ENCODE measurements at places on chromosomes 12 and 14.

DNA sequence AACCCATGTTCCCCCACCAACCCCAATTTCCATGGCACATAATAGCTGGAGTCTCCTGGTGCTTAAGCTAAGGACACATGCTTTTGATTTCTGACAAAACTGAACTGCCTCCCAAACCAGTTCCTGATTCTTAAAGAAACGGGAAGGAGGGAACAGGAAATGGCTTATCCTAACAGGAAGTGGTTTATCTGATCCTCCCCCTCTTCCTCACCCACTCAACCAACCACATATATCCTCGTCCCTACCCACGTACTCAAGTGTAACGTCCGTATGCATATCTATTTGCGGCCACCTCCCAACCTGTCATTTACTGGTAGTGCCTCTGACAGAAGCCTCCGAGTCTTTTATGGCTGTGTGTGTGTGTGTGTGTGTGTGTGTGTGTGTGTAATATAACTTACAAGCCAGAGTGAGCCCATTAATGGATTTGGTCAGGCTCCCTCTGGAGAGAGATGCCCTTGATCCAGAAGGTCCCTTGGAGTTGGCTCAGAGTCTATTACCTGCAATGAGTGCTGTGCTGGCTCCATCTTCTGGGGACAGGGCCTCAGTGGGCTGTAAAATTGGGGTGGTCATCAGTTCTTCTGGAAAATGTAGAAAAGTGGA, 7.7 kb downstream of the DAZAP2 start:
- DNase-seq = no peak

DNA sequence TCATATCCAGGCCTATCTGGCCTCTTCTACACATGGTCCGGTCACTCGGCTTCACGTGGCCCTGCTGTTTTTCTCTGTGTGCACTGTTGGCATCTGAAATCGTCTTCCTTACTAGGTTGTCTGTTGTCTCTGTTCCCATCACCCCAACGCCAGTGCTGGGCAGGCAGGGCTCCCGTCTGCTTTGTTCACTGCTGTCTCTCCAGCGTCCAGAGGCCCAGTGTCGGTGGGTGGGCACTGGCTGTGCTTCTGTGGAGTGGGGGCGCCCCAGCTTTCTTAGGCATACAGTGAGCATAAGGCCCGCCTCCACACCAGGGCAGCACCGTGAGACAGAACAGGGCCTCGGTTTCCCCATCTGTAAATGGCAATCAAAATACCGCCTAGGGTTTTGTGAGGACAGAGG, 153.1 kb downstream of the BCL11B start:
- no peak for DNase-seq

DNA sequence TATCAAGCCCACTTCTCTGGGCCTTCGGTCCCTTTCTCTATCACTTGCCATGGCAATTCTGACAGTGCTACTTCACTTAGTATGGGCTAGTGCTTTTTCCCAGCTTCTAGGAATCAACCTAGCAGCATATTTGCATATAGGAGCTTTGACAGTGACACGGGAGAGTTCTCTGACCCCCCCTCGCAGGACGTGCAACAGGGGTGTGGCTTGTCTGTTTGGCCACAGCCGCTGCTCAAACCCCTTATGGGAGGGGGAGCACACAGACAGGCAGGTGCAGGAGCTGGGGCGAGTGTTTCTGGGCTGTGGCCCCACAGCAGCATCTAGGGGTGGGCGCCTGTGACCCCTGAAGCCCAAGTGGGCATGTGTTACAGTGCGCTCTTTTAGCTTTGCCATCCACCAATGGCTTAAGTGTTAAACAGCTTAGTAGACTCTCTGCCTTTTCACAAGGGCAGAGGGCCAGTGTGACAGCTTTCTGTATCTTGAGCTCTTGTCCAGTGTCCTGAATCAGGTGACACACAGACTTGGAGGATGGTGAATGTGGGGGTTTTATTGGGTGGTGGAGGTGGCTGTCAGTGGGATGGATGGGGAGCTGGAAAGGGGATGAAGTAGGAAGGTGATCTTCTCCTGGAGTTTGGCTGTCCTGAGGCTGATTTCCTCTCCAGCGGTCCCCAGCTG, 229.3 kb downstream of the PCNX1 start:
- no peak for DNase-seq

GRCh38 chr12:50536831-50537537, 32.2 kb downstream of the DIP2B start:
- no peak for DNase-seq

DNA sequence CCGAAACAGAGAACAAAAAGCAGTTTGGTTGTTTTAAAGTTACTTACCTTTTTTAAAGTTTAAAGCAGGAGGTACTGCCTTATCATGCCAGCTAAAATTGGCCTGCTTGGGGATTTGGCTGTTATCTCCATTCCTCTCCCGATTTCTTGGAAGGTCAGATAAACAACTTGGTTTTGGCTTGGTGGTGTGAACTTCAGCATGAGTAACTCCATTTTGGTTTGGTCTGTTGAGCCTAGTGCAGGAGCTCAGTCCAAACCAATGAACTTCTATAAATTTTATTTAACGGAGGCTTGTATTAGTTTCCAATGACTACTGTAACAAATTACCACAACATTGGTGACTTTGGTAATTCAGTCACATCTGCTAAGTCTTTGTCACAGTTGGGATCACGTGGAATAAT, 82.3 kb downstream of the PLEKHA5 start:
- no peak for DNase-seq

GRCh38 chr14:24032727-24033418, 18.9 kb upstream of the CARMIL3 start:
- DNase-seq = peak; percentile 30

DNA sequence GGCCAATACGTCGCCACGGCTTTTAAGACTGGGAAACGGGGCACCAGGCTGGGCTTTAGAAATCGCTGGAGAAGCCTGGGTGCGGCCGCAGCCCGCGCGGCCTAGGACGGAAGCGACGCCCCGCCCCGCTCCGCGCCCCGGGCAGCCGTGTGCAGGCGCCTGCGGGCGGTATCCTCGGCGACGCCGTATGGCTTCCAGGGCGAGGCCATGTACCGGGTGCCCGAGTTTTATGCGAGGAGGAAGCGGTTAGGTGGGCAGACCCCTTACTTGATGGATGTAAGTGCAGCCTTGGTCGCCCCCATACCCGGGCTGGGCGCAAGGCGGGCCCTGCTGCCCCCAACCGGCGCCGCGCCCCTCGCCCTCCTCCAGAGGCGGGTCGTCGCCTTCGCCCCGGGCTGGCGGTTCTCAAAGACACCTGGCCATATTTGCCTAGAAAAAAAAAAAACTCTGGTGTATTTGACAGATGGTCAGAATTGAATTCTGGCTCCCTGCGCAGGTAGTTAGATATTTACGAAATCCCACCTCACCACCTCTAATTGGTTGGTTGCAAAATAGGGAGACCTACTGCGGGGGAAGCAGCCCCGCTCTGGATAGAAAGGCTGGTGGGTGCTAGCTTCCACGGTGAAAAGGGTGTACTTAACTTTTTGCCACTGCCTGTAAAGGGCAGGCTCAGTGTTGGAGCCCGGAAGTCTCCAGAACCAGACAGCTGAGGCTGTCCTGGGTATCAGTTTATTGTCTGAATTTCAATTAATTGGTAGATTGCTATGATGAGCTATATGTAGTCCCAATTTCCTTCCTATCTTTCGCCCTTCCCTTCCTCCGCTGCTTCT, at the start of gene PPP1R36:
TSS of gene PPP1R36 (plus strand) at position 171 of the 830 bp plus-strand sequence. CDS start at position 208, 37 bp downstream.
- DNase-seq = no peak

GRCh38 chr12:48198672-48198971, 4.5 kb downstream of the OR10AD1 start:
- DNase-seq = no peak

- peak; percentile 16 for DNase-seq
These were observed 39.3 kb downstream of the CCDC177 start for GRCh38 chr14:69535230-69535848.

GRCh38 chr12:31306866-31307265, 19.1 kb downstream of the SINHCAF start:
- no peak for DNase-seq

GRCh38 chr14:63892265-63892664, 39.5 kb downstream of the SYNE2 start:
- no peak for DNase-seq

GRCh38 chr14:24147761-24148428, 597 bp downstream of the RNF31 start:
- no peak for DNase-seq

DNA sequence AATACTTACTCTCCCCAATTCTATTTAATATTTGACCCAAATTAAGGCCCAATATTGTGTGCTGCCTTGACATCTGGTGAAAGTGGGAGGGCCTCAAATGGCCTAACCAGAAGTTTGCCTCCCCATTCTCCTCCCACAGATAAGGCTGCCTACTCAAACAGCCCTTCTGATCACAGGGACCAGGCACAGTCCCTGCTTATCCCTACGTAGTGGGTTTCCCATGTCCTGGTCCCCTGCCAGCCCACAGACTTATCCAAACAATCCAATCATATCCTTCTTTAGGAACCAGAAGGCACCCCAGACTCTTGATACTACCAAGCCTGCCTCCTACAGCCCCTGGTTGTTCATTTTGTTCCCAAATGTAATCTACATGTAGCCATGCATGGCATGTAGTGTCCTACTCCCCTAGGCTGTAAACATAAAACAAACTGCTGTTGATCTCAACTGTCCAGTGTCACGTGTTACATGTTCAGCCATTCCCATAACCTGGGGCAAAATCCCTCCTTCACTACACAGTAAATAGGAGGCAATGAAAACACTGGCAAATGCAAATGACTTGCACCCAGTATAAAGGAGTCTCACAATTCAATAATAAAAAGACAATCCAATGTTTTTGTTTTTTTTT, 49.3 kb downstream of the EEA1 start:
- DNase-seq = no peak

GRCh38 chr12:121649819-121650353, 19.6 kb downstream of the MORN3 start:
- no peak for DNase-seq

GRCh38 chr12:108066583-108067577, 62.2 kb upstream of the WSCD2 start:
- no peak for DNase-seq

DNA sequence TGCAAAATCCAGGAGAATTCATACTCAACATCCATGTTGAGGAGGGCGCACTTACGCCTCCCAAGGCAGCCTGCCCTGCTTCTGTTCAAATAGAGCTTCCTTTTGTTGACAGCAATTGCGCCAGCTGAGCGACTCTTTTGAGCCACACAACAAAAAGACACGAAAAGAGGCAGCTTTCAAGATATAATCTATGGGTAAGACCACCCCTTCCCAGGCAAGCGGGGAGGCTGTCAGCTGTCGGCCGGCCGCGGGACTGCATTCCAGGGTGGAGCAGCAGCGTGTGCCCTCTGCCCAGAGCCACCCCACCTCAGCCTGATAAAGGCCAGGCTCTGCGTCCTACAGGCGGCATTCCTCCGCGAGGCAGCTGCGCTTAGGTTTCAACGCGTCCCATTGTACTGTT, 15.8 kb upstream of the STAB2 start:
- no peak for DNase-seq

- no peak for DNase-seq
These were observed 41.1 kb downstream of the GNG2 start for GRCh38 chr14:51901475-51902024.

DNA sequence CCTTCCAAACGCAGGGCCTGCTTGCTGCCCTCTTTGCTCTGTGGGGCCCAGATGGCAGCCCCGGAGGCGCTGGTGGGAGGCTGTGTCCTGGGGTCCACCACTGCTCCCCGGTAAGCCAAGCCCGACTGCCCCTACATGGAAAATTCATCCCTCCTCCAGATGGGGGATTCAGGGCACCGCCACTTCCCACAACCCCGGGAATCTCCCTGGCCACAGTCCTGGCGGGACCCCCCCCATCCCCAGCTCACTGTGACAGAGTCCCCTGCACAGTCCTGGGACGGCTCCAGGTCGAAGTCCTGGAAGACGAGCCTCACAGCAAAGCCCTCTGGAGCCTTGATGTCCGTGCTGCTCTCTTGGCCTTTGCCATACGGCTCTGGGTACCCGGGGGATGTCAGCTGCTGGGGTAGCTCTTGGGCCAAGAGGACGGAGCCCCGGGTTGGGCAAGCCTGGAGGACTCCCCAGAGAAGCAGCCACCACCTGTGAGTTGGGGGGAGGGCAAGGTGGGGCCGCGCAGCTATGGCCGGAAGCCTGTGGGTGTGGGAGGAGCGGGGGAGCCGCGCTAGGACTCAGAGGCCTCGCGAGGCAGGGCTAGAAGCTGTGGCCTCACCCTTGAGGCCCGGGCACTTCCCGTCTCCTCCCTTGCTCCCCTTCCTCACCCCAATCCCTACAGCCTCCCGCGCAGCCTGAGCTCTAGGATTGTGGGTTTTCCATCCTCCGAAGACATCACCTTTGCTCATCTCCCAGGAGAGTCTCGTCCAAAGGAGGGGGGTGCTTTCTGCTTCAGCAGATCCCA, 815 bp downstream of the C1RL start:
- DNase-seq = no peak

Measured in HS-5 (cell line).